ENCODE measurements at places on chromosomes 12 and 14. TPM values are rescaled to one million over a fixed set of nuclear protein-coding genes. Genes with fewer than 3 reads are reported as not detected.

Gene PLCZ1
- not detected for total RNA-seq

Gene NAV3
- 5.6 TPM for total RNA-seq

Gene RHEBL1
- 1.8 TPM for total RNA-seq

Gene KCNK13
- 3.2 TPM for total RNA-seq

Gene GRIN2B
- total RNA-seq = 1.6 TPM

Gene MYH6
- 0.50 TPM for total RNA-seq

Gene TPPP2
- total RNA-seq = not detected

- H3K27ac ChIP-seq = no peak overlapping the region
- no peak for DNase-seq
- no peaks in the 10 kb centered on the region for H3K4me1 ChIP-seq
- H3K27me3 ChIP-seq = peaks cover 3% of the 10 kb centered on the region
- H3K4me3 ChIP-seq = no peak overlapping the region
- peaks cover 3% of the 10 kb centered on the region for H3K36me3 ChIP-seq
Observed at GRCh38 chr12:3041558-3042164, 35.5 kb upstream of the TSPAN9 start.

GRCh38 chr14:68042586-68043210, 223.1 kb downstream of the RAD51B start:
- DNase-seq = no peak
- H3K27me3 ChIP-seq = no peaks in the 10 kb centered on the region
- peaks cover 7% of the 10 kb centered on the region for H3K36me3 ChIP-seq

DNA sequence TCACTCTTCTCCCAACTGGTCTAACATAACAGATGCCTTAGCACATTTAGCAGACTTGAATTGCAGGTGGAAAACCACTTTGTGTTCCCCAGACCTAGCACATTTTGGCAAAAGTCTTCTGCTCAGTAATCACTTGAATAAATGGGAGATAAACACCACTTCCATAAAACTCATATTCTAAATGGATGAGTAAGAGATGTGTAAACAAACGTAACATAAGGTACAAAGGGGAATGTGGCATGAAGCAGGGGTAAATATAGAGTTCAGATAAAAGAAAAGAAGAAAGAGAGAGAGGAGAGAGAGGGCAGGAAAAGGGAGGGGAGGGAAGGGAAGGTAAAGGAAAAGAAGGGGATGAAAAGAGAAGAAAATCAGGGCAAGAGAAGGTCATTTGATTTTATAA, 17.0 kb upstream of the KERA start:
- H3K27ac ChIP-seq = no peak overlapping the region
- no peak for DNase-seq
- no peaks in the 10 kb centered on the region for H3K36me3 ChIP-seq
- H3K27me3 ChIP-seq = no peaks in the 10 kb centered on the region

DNA sequence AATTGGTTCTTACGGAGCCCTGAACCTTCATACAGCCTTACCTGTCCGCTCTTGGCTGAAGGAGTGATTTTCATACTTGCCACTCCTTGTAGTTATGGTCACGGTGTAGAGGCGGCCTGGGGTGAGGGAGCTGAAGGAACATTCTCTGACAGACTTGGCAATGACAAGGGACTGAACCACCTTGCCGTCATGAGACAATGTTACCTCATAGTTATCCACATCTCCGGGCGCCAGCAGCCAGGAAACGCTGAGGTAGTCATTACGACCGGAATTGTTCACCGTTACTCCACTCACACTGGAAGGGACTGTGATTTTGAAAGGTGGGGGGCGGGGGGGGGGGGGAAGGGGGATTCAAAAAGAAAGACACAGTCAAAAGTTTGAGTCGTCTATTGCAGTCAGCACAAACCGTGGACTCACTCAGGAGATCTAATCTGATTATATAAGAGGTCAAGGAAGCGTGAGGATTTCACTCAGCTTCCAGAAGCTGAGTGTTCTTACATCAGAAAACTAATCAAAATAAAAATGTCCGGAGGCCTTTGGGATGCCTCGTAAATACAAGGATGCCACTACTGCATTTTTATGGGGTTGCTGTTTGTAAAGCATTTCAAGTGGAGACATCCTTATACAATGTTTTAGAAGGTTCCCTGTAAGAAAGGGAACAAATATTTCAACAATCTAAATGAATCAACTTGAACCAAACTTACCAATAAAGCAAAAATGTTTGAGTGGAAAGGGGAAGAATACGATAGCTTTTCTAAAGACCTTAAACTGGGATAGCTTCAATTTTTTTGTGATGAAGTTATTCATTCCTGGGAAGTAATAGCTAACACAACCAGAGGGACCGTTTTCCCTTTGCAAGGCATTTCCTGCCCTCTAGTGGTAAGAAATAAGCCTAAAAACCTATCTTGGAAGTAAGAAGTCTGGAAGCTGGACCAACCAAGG, 60.6 kb downstream of the PTPRB start:
- no peak overlapping the region for H3K27ac ChIP-seq
- H3K4me1 ChIP-seq = no peaks in the 10 kb centered on the region
- no peaks in the 10 kb centered on the region for H3K36me3 ChIP-seq
- DNase-seq = no peak
- no peaks in the 10 kb centered on the region for H3K27me3 ChIP-seq
- no peak overlapping the region for H3K4me3 ChIP-seq

- H3K4me3 ChIP-seq = no peak overlapping the region
- H3K27me3 ChIP-seq = no peaks in the 10 kb centered on the region
- no peaks in the 10 kb centered on the region for H3K36me3 ChIP-seq
- no peak overlapping the region for H3K27ac ChIP-seq
Observed at GRCh38 chr12:92068459-92068858, 77.2 kb downstream of the BTG1 start.

DNA sequence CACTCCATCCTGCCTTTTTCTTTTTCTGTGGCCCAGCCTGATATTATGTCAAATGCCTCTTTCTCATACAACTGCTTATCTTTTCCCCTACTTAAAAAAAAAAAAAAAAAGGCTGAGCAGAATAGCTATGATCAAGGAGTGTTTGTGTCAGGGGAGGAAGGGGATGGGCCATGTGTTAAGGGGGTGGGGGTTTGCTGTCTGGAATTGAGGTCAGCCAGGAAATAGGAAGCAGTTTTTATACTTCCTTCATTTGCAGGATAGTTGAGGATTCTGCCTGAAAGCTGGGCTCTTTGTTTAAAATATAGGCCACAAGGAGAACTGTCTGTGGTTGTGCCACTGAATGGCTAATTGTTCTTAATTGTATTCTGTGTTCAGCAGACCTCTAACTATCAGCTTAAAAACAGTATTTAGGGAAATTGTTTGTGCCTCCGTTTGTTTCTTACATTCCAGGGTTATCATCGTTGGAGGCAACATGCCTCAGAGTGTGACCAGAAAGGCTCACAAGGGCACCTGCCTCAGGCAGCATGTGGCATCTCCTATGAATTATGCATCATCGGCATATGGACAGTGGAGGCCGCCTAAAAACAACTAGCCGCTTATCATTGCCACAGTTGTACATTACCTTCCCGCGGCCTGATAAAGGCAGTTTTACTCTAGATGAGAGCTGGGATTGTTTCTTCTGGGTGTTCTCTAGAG, 96.0 kb downstream of the SRGAP1 start:
- H3K27ac ChIP-seq = peak overlapping the region; percentile 63
- H3K27me3 ChIP-seq = no peaks in the 10 kb centered on the region
- peaks cover 6% of the 10 kb centered on the region for H3K36me3 ChIP-seq

- H3K4me1 ChIP-seq = peaks cover 25% of the 10 kb centered on the region
- peaks cover 6% of the 10 kb centered on the region for H3K36me3 ChIP-seq
- H3K4me3 ChIP-seq = no peak overlapping the region
- DNase-seq = no peak
Observed at GRCh38 chr12:124078800-124079199, 105.8 kb downstream of the ZNF664 start.

GRCh38 chr14:97273540-97273939, 476.4 kb downstream of the VRK1 start:
- H3K27me3 ChIP-seq = peaks cover 14% of the 10 kb centered on the region
- H3K36me3 ChIP-seq = no peaks in the 10 kb centered on the region
- no peak overlapping the region for H3K4me3 ChIP-seq
- no peak for DNase-seq
- peaks cover 5% of the 10 kb centered on the region for H3K4me1 ChIP-seq

DNA sequence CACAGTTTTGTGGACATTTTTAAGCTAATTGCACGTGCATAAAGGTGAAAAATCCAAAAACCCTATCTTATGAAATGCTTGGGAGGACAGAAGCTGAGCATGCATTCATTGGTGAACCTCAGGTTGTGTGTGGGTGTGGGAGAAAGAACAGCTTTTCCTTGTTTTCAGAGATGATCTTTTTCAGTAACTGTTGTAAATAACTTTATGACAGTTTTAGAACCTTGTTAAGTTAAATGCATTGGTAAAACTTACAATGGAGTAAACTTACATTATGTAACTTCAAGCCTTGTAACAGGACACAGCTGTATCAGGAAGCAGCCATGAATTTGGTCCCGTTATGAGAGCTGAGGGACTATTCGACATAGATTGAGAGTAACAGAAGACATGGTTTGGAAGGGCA, 587.4 kb downstream of the GALC start:
- H3K27me3 ChIP-seq = no peaks in the 10 kb centered on the region
- no peak overlapping the region for H3K27ac ChIP-seq
- no peak overlapping the region for H3K4me3 ChIP-seq
- no peak for DNase-seq
- no peaks in the 10 kb centered on the region for H3K4me1 ChIP-seq

- H3K36me3 ChIP-seq = no peaks in the 10 kb centered on the region
- no peak overlapping the region for H3K4me3 ChIP-seq
- no peak for DNase-seq
- no peak overlapping the region for H3K27ac ChIP-seq
Observed at GRCh38 chr12:77734214-77734883, 96.3 kb upstream of the NAV3 start.

DNA sequence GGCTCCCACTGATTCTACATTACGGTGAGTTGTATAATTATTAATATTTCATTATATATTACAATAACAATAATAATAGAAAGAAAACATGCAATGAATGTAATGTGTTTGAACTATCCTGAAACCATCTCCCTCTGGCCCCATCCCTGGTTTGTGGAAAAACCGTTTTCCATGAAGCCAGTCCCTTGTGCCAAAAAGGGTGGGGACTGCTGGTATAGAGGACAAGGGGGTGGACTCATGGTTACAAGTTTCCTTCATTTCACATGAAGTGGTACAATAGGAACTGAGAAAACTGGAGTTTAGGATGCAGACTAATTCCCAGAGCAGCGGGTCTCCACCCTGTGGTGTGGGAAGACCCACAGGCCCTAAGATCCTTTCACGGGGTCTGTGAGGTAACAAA, 3.0 kb upstream of the C1RL start:
- no peak overlapping the region for H3K4me3 ChIP-seq
- no peak for DNase-seq
- peaks cover 5% of the 10 kb centered on the region for H3K4me1 ChIP-seq
- H3K27me3 ChIP-seq = no peaks in the 10 kb centered on the region
- H3K27ac ChIP-seq = no peak overlapping the region
- H3K36me3 ChIP-seq = peaks cover 15% of the 10 kb centered on the region

- DNase-seq = no peak
- H3K4me3 ChIP-seq = no peak overlapping the region
- peaks cover 5% of the 10 kb centered on the region for H3K27me3 ChIP-seq
- peaks cover 13% of the 10 kb centered on the region for H3K36me3 ChIP-seq
- peaks cover 5% of the 10 kb centered on the region for H3K4me1 ChIP-seq
Observed at GRCh38 chr12:128513331-128513730, 246.4 kb downstream of the TMEM132C start.

DNA sequence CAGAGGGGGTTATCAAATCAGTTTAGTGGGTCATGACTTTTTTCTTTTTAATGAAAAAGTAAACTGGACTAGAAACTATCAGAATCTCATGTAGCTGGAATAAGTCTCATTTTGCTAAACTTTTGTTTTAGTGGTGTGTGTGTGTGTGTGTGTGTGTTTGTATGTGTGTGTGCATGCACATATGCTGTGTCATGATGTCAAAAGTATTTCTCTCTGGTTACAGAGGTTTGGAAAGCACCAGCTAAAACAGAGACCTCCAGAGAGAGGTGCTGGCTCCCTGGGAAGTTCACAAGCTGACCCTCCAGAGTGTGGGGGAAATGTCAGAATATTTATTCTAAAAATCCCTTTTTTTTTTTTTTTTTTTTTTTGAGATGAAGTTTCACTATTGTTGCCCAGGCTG, 114.7 kb downstream of the LGMN start:
- H3K27me3 ChIP-seq = peaks cover 2% of the 10 kb centered on the region
- no peak overlapping the region for H3K27ac ChIP-seq
- H3K4me1 ChIP-seq = peaks cover 8% of the 10 kb centered on the region
- H3K36me3 ChIP-seq = peaks cover 3% of the 10 kb centered on the region

GRCh38 chr12:124737040-124737419, 126.6 kb downstream of the SCARB1 start:
- peaks cover 56% of the 10 kb centered on the region for H3K4me1 ChIP-seq
- H3K27ac ChIP-seq = peak overlapping the region; percentile 11
- H3K4me3 ChIP-seq = no peak overlapping the region
- H3K27me3 ChIP-seq = no peaks in the 10 kb centered on the region

GRCh38 chr12:117207675-117208074, 17.4 kb upstream of the FBXO21 start:
- peaks cover 25% of the 10 kb centered on the region for H3K27me3 ChIP-seq
- peaks cover 2% of the 10 kb centered on the region for H3K4me1 ChIP-seq
- no peak overlapping the region for H3K27ac ChIP-seq
- DNase-seq = no peak
- no peaks in the 10 kb centered on the region for H3K36me3 ChIP-seq

DNA sequence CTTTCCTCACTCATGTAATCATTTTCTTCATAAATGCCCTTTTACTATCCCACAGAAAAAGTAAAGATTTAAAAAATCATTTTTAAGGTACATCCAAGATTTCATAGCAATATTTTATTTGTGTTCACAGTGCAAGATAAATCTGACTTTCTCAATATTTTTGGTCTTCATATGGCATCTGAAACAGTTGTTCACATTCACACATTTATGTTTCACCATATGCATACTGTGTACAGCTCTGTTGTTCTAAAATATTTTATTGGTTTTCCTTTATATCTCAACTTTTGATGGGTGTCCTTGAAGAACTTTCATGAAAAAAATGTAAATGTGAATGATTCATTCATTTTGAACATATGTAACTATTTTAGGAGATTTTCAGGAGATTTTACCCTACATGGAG, 348.7 kb downstream of the SNAPC1 start:
- peaks cover 40% of the 10 kb centered on the region for H3K27me3 ChIP-seq
- DNase-seq = no peak
- H3K27ac ChIP-seq = no peak overlapping the region
- no peaks in the 10 kb centered on the region for H3K4me1 ChIP-seq

DNA sequence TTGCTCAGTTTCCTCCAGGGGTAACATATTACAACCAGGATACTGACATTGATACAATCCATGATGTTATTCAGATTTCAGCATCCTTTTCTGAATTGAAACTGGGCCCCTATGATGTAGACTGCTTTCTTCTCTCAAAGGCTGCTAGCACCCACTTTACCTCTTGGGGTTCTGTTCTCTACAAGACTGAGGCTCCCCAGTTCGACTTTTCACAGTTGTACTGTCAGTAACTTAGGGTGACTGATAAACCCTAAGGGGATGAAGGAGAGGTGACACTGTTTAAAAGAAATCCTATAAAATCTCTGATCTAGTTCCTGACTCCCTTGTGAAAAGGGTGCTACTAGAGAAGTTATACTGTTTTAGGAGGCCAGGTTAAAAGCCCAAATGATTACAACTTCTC, 818 bp downstream of the VPS33A start:
- H3K36me3 ChIP-seq = no peaks in the 10 kb centered on the region
- peaks cover 8% of the 10 kb centered on the region for H3K4me1 ChIP-seq
- H3K27ac ChIP-seq = peak overlapping the region; percentile 98
- no peak for DNase-seq

All from type B pancreatic cell (in vitro differentiated cells).